ENCODE measurements at places on chromosomes 12 and 14.

DNA sequence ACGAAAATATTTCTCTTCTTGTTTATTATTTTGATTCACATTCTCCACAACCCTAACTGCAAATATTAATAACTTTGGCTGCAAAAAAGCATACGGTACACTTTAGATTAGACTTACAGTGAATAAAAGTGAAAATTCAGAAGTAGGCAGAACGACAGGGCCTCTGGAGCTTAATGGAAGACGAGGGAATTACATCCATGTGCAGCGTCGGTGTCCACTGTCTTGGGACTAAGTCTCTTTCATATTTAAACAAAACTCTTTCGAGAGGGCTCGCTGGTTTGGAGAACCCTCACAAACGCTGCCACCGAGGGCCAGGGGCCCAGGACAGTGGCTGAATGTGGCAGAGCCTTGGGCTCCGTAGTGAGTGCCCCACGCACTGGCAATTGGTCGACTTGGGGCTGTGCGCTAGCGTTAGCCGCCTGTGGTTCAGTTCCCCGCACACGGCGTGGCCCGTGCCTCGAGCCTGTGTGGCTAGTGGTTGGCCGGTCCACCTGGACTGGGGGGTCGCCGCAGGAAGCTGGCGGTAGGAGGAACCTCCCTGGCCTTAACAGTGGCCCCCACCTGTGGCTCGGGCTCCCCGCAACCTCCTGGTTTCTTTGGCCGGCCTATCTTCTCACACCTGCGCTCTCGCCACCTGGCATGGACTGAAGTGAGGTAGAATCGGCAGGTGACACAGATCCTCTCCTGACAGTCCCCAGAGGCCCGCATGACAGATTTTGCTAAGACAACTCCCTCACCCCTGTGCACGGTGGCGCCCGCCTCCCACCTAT, 739 bp upstream of the PAX9 start:
- no peak for DNase-seq

DNA sequence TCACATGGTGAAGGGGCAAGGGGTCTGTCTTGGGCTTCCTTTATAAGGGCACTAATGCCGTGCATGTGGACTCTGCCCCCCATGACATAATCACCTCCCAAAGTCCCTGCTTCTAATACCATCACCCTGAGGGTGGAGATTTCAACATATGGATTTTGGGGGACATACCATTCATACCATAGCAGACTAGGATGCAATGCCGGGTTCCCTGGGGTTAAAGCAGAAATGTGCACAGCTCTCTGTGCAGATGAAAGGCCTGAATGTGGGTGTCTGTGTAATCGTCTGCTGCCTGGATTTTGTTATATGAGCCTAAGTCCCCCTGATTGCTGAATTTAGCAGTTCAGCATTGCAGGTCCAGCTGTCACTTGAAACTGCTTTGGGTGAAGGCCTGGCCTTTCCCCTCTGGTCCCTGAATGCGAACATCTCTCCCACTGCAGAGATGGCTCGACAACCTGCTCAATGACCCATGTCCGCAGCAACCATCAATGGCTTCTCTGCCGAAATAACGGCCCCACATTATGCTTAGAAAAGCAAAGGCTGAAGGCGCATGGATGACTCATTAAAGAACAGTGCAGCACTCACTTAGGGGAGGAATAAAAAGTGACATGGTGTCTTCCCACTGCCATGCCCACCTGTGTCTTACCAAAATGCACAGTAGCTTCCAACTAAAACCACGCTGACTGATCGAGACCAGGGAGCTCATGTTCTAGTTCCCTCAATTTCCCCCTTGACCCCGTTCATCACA, 286.3 kb downstream of the DPF3 start:
- no peak for DNase-seq

- DNase-seq = no peak
These were observed 5.3 kb downstream of the SLC15A5 start for GRCh38 chr12:16272222-16272621.

DNA sequence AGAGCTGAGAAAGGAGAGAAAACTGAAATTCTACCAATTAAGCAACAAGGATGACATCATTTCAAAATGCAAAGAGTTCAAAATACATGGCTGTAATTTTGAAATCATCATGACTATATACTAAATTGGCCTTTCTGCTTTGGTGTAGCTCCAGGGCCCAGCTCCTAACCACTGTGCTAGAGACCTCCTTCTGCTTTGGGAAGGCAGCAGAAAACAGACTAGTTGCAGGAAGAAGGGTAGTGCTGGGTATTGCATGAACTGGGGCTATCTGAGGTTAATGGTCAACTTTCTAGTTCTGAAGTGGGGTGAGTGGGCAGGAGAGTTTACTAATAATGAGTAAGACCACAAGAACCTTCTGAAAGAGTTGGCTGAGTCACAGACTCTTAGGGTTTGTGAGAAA, 66.2 kb downstream of the PTGER2 start:
- DNase-seq = no peak

DNA sequence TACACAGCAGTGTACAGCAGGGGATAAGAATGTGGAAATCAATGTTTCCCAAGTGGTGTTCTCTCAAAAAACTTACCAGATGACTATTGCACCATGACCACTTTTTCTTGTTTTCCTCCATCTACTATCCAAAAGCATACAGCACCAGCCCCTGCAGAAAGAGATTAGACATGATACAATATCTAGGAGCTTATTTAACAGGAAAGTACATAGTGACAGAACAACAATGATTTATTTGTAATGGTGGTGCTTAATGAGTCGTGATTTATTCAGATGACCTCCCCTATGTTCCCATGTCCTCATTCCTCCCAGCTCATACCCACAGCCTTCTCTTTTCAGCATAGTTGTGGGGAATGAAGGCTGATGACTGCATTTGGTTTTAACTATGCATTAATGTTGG, 413.6 kb downstream of the BTG1 start:
- no peak for DNase-seq

GRCh38 chr12:75350413-75350812, 15.9 kb downstream of the GLIPR1L1 start:
- no peak for DNase-seq

GRCh38 chr12:23055004-23055403, 430.0 kb downstream of the ETNK1 start:
- DNase-seq = no peak

DNA sequence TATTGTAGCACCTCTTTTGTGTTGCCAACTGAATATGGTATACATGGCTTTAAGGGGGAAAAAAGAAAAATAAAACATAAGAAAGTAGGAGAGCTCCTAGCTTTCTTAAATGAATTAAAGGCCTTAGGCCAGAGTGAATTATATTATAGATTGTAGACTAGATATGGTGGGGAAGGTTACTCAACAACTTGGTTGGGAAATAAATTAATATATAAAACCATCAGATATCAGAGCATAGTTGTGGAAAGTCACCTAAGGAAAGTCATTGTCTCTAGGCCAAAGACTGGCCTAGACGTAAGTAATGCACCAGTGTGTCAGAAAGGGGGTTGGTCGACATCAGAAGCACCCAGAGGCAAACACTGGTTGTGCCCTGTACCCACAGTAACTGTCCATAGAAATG, 391.8 kb downstream of the RAD51B start:
- DNase-seq = no peak

GRCh38 chr12:70243510-70244371, 508 bp downstream of the CNOT2 start:
- peak; percentile 25 for DNase-seq
